ENCODE measurements at places on chromosomes 2 and 18. TPM values are rescaled to one million over a fixed set of nuclear protein-coding genes. Genes with fewer than 3 reads are reported as not detected.

CCDC74B gene
- 0.64 TPM for total RNA-seq

DNA sequence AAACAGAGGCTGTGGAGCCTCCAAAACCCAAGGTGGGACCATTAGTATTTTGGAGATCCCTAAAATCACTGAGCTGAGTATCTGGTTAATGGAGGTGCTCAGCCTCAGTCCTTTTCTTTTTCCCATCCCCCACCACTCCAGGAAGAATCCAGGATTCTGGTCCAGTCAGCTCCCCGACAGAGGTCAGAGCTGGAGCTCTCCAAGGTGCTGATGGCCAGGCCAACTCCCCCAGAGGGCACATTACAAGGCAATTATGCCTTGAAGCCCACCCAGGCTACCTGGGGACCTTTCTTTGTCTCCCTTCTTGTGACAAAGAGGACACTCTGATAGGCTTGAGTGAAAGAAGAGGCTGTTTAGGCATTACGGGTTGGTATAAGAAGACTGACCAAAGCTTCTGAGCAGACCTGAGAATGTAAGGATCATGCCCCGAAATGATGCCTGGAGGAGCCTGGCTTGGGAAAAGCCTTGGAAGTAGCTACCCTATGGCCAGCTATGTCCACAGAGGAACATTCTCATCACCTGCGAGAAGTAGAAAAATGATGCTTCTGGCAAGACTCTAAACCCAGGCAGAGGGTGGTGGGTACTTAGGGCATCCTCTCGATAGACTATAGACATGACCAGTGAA, 102.5 kb upstream of the LDAH start:
- DNase-seq = no peak

POTEJ gene
- total RNA-seq = not detected

LCT gene
- total RNA-seq = 0.77 TPM

FABP1 gene
- total RNA-seq = 6.9 TPM

GRCh38 chr18:80115035-80115434, 6.0 kb downstream of the ADNP2 start:
- no peak for DNase-seq

- DNase-seq = no peak
Measured at GRCh38 chr18:59268721-59269562, 4.3 kb downstream of the RAX start.

GRCh38 chr2:232389327-232389726, 10.8 kb downstream of the ALPP start:
- DNase-seq = no peak

DNA sequence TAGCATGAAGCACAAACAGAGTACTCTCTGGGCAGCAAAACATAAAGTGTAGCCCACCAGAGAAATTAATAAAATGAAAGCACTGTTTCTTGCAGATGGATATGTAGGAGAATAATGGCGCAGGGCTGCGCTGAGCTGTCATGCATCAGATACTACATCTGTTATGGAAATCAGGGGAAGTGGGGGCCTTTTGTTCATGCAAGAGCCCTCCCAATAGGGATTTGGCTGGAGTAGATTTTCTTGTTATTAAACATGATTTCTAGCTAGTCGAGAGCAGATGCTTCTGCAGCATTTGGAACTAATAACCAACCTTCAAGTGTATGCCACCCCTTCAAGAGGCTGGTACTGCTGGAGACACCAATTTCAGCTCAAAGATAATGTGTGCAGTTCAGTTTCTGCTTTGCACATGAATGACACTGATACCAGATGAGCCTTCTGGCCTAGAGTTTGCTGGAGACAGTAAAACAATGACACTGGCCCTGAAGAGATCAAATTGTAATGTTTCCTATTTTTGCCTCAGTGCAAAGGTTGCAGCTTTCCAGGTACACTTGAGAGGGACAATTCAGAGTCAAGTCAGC, 58.0 kb downstream of the RND3 start:
- no peak for DNase-seq

COL6A3 gene
- total RNA-seq = 409 TPM

NEB gene
- 0.64 TPM for total RNA-seq

SIGLEC15 gene
- 0.32 TPM for total RNA-seq

VAMP5 gene
- 70.3 TPM for total RNA-seq

- no peak for DNase-seq
Measured at GRCh38 chr2:202042444-202042843, 8.8 kb downstream of the FZD7 start.

DNA sequence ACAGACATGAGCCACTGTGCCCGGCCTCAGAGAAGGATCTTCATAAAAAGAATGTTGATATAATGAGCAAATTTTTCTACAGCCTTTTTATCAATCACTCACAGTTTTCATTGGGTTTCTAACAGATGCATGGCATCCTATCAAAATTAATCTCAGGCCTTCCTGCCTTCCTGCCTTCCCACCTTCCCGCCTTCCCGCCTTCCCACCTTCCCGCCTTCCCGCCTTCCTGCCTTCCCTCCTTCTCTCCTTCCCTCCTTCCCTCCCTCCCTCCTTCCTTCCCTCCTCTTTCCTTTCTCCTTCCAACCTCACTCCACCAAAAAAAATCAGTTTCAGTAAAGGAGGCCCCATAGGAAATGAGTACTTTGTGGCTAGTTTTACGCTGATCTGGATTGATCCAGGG, 48.4 kb downstream of the CARF start:
- DNase-seq = no peak

DNA sequence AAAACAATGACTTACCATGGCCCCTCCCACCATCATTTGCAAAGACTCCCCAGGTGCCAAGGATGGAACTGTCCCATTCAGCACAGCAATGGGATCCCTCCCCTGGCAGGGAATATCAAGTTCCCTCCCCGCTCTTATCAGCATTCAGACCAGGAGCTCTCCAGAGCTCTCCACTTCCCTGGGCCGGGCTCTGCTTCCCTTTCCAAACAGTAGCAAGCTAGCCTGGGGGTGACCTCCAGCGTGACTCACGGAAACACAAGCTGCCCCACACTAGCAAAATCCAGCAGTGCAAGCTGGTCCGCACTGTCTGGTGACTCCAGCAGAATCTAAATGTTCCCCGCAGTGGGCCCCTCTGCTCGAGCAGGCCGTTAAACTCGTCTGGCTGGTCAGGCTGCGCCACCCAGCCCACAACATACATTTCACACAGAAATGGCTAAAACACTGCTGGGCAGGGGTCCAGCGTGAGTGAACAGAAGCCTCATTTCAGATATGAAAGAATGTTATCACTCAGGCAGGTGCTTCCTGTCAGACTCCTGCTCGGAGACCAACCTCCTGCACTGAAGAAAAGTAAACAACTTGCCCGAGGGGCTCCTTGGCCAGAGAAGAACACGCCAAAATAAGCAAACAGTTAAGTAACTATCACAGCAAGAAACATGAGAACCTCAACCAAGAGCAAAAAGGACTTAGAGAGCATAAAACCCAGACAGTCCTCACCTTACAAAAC, 33.9 kb downstream of the STAT1 start:
- no peak for DNase-seq

C2orf74 gene
- total RNA-seq = 6.9 TPM

SCYGR3 gene
- not detected for total RNA-seq

CREG2 gene
- not detected for total RNA-seq

- no peak for DNase-seq
Measured at GRCh38 chr2:158129037-158129436, 27.4 kb downstream of the UPP2 start.

- no peak for DNase-seq
Measured at GRCh38 chr2:175372704-175373701, 191.5 kb upstream of the ATP5MC3 start.

DNA sequence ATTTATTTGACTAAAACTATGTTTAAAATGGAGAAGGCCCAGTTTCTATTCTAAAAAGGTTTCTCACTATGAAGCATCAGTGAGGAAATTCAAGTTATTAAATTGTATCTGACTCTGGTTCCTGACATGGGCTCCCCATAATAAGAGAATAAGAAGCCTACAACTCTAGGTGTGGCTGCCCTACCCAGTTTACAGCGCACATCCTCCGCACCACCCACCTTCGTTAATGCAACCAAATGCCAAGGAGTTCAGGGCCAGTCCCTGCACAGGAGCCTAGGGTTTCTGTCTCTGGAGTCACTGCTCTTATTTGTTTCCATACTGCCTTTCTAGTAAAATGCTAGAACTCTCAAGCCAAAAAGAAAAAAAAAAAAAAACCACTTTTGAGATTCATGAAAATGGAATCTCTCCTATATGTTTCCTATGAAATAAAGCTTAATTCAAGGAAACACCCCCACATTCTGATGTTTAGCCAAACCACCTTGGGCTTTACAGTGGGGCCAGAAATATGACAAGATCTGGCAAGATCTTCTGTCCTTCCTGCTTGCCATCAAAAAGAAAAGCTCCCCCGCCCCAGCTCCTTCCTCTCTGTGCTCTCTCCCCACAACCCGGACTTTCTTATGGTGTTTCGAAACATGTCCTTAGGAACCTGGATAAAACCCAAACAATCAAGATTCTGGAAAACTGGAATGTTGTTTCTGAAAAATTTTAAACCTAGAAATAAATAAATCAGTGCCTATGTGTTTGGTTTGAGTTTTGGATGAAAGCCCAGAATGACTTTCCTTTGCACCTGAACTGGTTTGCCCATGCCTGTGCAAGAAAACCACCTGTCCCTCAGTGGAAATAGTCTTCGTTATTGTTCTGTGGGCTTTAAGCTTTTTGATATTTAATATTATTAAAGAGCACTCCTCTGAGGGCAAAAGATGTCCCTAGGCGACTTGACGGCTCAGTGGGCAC, 136.7 kb downstream of the SP3 start:
- no peak for DNase-seq

PRKAG3 gene
- not detected for total RNA-seq

- DNase-seq = no peak
Measured at GRCh38 chr18:61888622-61889021, 4.2 kb downstream of the RNF152 start.

CLEC4F gene
- 0.48 TPM for total RNA-seq

- no peak for DNase-seq
Measured at GRCh38 chr2:144490017-144490416, 29.9 kb downstream of the ZEB2 start.

- DNase-seq = no peak
Measured at GRCh38 chr2:216633616-216634369, 573 bp downstream of the IGFBP2 start.

- no peak for DNase-seq
Measured at GRCh38 chr2:216888887-216889622, 29.2 kb upstream of the TNP1 start.

RAD51AP2 gene
- not detected for total RNA-seq

- no peak for DNase-seq
Measured at GRCh38 chr18:26287644-26288043, 61.4 kb downstream of the TAF4B start.

GRCh38 chr2:99593692-99594427, 104.0 kb upstream of the REV1 start:
- no peak for DNase-seq

TUBA3D gene
- total RNA-seq = not detected

MFSD2B gene
- total RNA-seq = not detected

GRCh38 chr2:167187049-167187727, 298.9 kb downstream of the XIRP2 start:
- DNase-seq = no peak

CIB4 gene
- total RNA-seq = not detected

B4GALT6 gene
- 7.3 TPM for total RNA-seq
